ENCODE measurements at places on chromosomes 6 and 20.
A peak's percentile ranks its signal among the peaks of the same experiment; 100 is the strongest.

GRCh38 chr20:56616716-56617115, 12.4 kb upstream of the TFAP2C start:
- DNase-seq: no peak

GRCh38 chr6:70834520-70834919, 122.3 kb downstream of the B3GAT2 start:
- DNase-seq: no peak

GRCh38 chr6:166830185-166830890, 126.0 kb downstream of the RNASET2 start:
- DNase-seq: peak; percentile 18

GRCh38 chr6:36979347-36979742, 6.7 kb downstream of the MTCH1 start:
- no peak for DNase-seq

- DNase-seq: no peak
Observed at GRCh38 chr6:119960036-119960435, 610.5 kb upstream of the MAN1A1 start.

DNA sequence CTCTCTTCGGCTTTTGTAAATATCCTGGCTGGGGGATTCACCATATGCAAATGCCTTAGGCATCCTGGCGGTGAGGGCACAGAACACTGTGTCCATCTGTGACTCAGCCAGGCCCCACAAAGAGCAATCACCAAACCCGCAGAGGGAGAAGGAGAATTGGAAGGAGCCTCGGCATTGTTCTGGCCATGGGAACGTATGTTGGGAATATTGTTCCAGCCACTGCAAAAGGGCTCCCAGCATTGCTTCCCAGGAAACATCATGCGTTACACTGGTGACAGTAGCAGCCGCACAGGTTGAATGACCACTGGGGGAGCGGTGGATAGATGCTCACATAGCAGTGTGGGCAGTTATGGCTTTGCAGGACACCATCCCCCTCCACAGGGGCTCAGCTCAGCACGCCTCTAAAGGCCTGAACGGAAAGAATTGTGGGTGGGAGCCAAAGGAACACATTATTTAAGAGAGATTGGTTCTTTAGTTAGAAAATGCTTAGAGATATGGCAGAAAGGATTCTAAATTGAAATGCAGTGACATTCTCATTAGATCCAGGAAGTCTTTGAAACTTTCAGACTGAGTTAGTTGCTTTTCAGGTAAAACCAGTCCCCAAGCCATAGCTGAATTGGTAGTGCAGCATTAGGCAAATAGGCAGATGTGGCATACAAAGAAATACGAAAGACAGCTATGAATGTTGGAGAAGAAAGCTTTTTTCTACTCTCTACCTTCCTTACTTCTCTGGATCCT, 104.3 kb downstream of the RNF144B start:
- no peak for DNase-seq

DNA sequence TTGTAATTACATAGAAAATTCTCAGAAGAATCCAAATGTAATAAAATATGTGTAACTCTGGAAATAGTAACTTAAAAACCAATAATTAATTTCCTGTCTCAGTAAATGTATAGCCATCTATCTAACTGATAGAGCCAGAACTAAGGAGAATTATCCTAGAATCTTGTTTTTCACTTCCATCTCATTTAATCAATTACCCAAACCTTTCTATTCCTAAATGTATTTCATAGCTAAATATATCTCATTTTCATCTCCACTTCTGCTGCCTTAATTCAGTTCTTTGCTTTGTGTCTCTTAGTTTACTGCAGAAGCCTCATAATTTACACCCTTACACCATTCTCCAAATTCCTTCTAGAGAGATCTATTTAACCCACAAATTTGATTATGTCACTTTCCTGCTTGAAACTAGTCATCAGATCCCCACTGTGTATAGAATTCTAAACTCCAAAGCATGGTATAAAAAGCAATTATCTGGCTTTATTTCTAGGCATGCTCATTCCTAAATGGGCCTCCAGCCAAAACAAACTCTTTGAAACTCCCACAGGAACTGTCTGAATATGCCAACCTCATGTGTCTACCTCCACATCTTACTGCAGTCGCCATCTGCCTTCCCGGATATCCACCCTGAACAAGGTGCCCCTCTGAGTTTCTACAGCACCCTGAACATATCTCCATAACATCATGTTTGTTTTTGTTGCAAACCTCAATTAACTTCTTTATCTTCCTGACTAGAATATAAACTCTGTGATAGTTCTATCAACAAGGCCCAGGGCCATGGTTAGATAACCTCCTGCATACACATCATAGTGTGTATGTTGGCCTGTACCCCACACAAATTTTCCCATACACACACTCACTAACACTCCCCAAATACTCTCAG, 70.5 kb upstream of the ADTRP start:
- no peak for DNase-seq

DNA sequence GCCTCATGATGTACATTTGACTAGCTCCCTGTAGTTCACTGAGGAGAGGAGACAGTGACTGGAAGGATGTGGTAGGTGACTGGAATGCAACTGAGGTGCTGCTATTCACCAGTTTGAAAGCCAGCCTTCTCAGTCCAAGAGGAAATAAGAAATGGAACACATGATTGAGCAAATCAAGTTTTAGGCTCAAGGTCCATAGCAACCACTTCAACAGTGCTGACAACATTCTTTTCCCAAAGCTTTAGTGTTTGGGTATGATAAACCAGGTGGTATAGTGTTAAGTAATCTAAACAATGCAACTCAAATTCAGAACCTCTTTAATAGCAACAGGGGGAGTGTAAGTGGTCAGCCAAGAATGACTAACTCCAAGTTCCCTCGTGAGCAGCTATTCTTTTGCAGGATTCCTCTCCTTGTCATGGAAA, 9.2 kb downstream of the ZHX3 start:
- DNase-seq: no peak

- no peak for DNase-seq
Observed at GRCh38 chr20:59010995-59011873, 4.2 kb upstream of the CTSZ start.

DNA sequence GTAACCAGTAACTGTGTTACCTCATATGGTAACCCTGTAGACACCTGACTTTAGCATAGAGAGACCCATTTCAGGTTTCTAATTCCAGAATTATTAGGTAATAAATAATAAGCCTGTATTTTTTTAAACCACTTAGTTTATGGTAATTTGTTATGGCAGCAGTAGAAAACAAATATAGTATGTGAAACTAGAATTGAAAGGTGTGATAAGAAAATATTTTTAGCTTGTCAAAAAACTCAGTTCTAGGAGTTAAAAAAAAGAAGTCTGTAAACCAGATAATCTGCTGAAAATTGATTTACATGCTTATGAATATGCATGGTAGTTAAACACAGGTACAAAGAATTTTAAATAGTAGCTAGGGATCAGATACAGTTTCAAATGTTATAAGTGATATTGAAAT, 695.0 kb upstream of the GJE1 start:
- no peak for DNase-seq

- DNase-seq: peak; percentile 49
Observed at GRCh38 chr20:48657426-48658197, 170.2 kb downstream of the PREX1 start.

GRCh38 chr6:74451953-74452352, 753.9 kb downstream of the COL12A1 start:
- DNase-seq: no peak

- DNase-seq: no peak
Observed at GRCh38 chr6:11684901-11685480, 93.6 kb downstream of the ADTRP start.

GRCh38 chr6:2772840-2773239, 7.6 kb downstream of the WRNIP1 start:
- DNase-seq: no peak

GRCh38 chr6:68364271-68364805, 270.7 kb upstream of the ADGRB3 start:
- DNase-seq: no peak

- DNase-seq: no peak
Observed at GRCh38 chr6:123940551-123940950, 136.9 kb downstream of the NKAIN2 start.

DNA sequence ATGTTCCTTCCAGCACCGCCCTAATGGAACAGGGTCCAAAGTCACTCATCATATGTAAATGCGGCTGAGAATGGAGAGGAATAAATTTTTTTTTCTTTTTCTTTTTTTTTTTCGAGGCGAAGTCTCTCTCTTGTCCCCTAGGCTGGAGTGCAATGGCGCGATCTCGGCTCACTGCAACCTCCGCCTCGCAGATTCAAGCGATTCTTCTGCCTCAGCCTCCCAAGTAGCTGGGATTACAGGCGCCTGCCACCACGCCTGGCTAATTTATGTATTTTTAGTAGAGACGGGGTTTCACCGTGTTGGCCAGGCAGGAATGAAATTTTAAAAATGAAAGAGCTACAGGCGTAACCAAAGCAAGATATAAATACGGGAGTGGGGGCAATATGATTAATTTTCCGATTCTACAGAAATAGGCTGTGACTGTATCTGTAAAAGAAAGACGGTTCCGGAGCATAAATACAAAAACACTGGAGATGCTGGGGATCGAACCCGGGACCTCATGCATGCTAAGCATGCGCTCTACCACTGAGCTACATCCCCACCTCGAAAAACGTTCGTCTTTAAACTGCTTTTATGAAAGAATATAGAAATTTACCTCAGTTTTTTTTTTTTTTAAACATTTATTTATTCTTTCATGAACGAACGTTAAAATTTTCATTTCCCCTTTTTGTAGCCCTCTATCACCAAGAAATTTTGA, 132.2 kb downstream of the GPX5 start:
- DNase-seq: peak; percentile 60

DNA sequence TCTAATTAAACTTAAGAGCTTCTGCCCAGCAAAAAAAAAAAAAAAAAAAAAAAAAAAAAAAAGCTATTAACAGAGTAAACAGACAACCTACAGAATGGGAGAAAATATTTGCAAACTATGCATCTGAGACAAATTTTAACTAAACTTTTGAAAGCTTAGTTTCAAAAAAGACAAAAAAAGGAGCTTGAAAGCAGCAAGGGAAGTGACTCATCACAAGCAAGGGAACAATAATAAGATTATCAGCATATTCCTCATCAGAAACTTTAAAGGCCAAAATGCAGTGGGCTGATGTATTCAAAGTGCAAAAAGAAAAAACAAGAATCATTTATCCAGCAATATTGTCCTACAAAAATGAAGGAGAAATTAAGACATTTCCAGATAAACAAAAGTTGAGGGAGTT, 158.6 kb downstream of the RNF144B start:
- DNase-seq: no peak

GRCh38 chr20:43955062-43955749, 40.6 kb downstream of the TOX2 start:
- DNase-seq: peak; percentile 43

- DNase-seq: no peak
Observed at GRCh38 chr6:105557291-105557690, 154.4 kb upstream of the PREP start.

DNA sequence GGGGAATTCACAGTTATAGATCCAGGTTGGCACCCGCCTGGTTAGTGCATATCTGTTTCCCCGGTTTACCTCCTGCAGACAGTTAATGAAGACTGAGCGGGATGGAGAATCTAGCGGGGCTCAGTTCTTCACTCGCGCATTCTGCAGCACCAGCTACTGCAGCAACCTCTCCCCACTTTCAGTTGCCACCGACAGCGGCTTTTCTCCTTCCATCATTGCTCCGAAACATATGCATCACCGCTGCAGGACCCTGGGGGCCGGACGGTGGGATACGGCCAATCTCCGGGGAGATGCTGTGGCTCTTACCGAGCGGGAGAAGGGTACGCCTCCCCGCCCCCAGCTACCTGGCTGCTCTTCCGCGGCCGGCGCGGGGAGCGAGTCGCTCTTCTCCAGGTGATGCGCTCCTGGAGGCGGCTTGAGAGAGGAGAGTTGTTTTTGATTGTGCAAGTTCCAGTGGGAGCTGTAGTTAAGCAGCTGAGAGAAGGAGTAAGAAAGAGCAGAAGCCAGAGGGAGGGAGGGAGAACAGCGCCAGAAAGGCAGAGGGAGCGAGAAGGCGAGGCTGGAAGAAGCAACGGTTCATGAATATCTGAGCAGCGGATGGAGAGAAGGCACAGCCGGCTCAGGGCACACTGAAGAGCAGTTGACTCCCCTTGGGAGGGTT, at the start of gene SGK1:
Gene SGK1 (minus strand): TSS at position 642 of the 661 bp plus-strand sequence. CDS start 652 bp downstream, outside the sequence.
- no peak for DNase-seq

DNA sequence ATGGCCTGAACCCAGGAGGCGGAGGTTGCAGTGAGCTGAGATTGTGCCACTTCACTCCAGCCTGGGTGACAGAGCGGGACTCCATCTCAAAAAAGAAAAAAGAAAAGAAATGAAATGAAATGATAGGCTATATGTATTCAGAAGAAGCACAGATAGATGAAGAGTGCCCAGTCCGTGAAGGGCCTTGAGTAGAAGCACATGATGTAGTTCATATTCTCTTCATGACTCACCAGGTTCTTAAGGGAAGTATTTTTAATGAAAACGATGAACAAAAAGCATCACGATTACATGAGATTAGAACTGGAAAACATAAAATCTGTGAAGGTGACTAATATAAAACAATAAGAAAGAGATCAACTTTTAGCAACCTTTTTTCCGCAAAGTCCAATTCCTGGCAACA, 29.8 kb downstream of the TPD52L1 start:
- DNase-seq: no peak

DNA sequence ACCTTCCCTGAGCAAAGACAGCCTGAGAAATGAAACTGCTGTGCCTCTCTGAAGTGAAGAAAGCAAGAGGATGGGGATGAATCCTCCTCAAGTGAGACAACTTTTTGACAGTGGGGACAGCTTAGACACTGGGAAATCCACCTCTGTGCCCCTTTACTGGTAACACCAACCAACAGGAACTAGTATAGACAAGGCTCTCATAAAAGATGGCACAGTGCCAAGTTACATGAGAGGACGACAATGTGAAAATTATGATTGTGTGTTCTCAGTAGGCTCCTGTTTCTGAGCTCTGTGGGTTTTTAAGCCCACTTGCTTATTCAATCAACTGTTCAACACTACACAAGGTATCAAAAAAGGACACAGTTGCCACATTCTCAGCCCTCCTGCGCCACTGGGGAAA, 41.6 kb upstream of the LYRM2 start:
- DNase-seq: no peak

DNA sequence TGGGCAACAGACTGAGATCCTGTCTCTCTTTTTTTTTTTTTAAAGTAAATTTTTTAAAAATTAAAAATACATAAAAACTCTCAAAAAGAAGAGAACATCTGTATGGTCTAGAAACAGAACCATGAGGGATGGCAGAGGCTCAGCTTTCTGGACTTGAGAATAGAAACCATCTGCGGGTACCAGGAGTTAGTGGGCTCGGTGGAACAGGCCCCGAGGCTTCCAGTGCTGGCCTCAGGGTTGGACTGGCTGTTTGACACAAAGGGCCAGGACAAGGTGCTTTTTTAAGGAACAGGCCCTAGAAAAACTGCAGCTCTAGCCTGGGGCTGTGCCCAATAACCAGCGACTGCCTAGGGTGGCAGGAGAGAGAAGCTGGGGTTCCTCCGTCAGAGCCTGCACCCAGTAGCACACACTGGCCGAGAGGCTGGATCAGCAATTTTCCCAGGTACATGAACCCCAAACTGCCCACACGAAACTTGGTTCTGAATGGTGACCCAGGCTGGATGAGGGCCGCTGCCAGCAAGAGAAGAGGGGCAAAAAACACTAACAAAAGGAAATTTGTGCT, 131.0 kb upstream of the OLIG3 start:
- no peak for DNase-seq

GRCh38 chr6:86969573-86969972, 32.2 kb downstream of the HTR1E start:
- no peak for DNase-seq

GRCh38 chr6:167053895-167054530, 54.8 kb downstream of the CEP43 start:
- DNase-seq: no peak

GRCh38 chr6:26029857-26030653, 57.2 kb upstream of the HFE start:
- no peak for DNase-seq
